ENCODE measurements at places on chromosomes 16 and 17.

DNA sequence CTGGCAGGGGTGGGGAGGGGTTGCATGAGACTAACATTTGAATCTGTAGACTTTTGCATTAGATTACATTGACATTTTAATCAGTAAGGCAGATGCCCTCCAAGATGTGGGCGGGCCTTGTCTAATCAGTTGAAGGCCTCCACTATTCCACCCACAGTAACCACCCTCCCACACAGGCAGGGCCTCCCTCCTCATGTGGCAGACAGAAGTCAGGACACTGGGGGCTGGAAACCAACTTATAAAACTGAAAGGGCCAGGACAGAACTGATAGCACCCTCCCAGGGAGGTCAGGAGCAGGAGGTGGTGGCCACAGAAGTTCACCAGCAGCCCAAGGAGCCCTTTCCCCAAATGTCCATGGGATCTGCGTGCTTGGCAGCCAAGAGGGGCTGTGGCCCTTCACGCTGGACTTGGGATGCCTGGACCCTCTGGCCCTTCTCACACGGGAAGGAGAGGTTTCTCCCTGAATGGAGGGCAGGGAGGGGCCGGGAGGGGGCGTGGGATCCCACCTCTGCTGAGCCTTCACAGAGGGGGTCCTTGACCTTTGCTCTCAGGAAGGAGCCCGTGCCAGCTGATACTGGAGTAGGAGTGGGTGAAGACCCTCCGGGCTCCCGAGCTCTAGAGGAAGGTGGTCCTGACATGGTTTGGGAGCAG lies 4.6 kb downstream of the PYCR1 start:
- peak; percentile 73 for DNase-seq

DNA sequence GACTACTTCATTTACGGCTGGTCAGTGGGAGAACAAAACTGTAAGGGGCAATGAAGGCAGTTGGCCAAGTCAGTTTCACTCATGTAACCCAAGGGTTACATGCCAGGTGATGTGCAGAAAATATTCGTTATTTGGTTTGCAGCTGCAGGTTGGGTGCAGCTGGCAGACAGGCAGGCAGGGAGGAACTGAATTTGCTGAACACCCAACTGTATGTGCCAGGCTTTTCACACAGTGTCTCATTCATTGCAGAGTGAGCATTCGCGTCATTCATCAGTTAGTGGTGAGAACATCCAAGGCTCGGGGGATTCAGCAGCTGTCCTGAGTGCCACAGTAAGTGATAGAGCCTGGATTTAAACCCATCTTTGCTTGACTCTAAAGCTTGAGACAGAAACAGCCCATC lies 59.7 kb downstream of the ABCC6 start:
- no peak for DNase-seq

DNA sequence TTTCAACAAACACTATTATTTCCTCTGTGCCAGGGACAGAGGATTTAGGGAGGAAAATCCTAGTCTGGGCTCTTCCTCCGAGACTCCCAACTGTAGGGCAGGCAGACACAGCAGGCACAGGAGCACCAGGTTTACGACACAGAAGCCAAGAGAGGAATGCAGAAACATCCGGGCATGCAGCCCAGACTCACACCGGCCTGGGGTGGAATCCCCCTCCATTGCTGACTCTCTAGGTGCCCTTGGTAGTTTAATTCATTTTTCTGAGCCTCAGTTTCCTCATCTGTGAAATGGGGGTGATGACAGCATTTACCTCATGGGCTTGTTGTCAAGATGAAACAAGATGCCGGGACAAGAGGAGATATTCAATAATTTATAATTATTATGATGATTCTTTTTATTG lies 14.9 kb downstream of the CA4 start:
- no peak for DNase-seq

- no peak for DNase-seq
These were observed 23.2 kb upstream of the ARHGAP17 start for GRCh38 chr16:25038239-25038954.

DNA sequence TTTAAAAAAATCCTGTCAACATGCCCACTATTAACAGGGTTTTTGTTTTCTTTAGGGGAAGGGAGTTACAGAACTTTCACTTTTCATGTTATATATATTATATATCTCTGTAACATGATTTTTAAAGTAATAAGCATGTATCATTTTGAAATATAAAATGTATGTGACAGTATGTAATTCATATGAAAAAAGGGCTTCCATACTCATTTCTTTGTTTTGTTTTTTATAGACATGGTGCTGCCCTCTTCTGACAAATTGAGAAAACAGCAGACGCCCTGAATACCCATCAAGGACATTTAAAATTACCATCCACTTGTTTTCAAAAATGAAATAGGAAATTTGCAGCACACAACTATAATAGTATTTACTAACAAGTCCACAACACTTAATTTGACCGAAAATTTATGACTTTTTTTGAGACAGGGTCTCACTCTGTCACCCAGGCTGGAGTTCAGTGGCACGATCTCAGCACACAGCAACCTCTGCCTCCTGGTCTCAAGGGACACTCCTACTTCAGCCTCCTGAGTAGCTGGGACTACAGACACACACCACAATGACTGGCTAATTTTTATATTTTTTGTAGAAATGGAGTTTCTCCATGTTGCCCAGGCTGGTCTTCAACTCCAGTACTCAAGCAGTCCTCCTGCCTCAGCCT lies 30.4 kb downstream of the CFDP1 start:
- peak; percentile 68 for DNase-seq

GRCh38 chr17:14201021-14201987 lies 35.4 kb downstream of the CDRT15 start:
- DNase-seq: peak; percentile 74

GRCh38 chr17:34549966-34550365 lies 29.4 kb upstream of the TMEM132E start:
- DNase-seq: no peak

DNA sequence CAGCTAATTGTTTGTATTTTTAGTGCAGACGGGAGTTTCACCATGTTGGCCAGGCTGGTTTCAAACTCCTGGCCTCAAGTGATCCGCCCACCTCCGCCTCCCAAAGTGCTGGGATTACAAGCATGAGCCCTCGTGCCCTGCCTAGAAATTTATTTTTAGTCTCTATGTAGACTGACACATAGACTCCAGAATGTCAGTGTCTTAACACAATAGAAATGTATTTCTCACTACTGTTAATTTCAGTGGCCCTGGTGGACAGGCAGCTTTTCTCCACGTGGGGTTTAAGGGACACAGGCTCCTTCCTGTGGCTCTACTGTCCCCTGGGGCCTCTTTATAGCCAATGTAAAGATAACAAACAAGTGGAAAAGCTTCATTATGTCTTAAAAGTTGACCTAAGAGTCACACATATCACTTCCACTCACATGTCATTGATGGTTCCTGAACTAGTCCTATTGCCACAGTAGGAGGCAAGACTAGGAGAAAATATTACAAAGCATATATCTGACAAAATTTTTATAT lies 43.8 kb downstream of the COPRS start:
- no peak for DNase-seq

GRCh38 chr16:15694499-15694898 lies 44.5 kb downstream of the NDE1 start:
- DNase-seq: no peak

GRCh38 chr17:38893113-38893512 lies 23.3 kb downstream of the LASP1 start:
- no peak for DNase-seq

DNA sequence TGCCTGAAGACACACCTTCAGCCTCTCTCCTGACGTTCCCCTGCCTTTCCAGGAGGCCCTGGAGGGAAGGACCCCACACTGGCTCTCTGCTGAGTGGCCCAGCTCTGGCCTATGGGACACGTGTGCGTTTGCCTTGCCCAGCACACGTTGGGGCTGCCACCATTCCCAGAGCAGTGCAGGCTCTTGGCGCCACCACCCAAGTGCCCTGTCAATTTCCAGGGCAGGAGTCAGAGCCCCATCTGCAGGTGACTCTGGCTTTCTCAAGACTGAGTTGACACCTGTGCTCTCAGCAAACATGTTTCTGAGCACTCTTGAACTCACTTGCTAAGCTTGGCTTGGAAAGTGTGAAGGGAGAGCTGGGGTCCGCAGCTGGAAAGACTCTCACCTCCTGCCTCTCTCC lies 4.7 kb upstream of the IRF8 start:
- DNase-seq: no peak

DNA sequence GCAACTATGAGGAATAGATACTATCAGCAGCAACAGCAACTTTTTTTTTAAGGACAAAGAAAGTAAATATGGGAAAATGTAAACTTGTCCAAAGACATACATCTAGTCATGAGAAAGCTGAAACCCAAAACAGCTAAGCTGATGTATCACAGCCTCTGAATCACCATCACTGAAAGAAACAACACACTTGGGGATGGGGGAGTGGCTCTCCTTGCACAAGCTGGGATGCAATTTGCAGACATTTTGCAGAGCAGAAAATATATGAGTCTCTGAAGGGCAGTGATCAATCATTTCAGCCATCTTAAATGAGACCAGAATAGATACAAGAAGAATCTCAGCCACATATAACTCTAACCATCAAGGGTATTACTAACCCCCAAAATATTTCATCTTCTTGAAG lies 79.1 kb downstream of the GRIN2A start:
- no peak for DNase-seq

GRCh38 chr16:2154533-2155090 lies 970 bp upstream of the TRAF7 start:
- peak; percentile 45 for DNase-seq

- DNase-seq: no peak
These were observed 27.6 kb upstream of the LASP1NB start for GRCh38 chr17:38897671-38898290.

- no peak for DNase-seq
These were observed 34.7 kb upstream of the DNAJA2 start for GRCh38 chr16:47008174-47008573.

DNA sequence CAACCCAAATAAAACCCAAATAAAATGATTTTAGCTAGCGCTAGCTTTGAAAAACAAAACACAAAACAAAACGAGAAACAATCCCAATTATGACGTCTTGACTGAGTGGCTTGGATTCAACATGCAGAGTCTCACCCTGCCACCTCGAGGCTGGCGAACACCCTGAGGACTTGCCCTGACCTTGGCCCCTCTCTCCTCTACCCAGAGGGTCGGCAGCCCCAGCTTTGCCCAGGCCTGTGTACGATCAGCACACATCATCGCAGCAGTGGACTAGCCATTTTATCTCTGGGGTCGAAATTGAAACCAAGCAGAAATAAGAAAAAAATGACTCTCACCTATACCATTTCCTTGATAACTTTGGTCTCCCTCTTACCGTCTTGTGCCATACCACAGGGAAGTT lies 4.9 kb downstream of the JMJD6 start:
- DNase-seq: no peak

GRCh38 chr17:81019563-81020442 lies 15.1 kb upstream of the BAIAP2 start:
- no peak for DNase-seq

GRCh38 chr16:64196444-64196843 lies 925.4 kb downstream of the CDH11 start:
- no peak for DNase-seq

- no peak for DNase-seq
These were observed 144.3 kb upstream of the MYOCD start for GRCh38 chr17:12521416-12521815.

DNA sequence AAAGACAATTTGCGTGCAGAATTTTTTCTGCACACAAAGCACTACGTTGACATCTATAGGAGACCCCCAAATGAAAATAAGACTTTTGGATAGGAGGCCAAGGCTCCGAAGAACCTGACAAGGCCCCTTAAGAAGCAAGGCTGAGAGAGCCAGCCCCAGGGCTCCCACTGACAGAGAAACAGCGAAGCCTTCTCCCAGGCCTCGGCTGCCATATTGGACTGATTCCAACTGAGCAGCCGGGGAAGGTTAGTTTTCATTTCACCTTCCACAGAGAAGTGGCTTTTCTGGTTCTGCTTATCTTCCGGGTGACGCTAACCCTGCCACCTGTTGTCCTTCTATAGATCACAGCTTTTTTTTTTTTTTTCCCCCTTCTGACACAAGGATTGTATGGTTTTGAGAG lies 356.7 kb downstream of the SOX9 start:
- no peak for DNase-seq

- DNase-seq: no peak
These were observed 123.5 kb downstream of the RGS9 start for GRCh38 chr17:65260626-65261025.

DNA sequence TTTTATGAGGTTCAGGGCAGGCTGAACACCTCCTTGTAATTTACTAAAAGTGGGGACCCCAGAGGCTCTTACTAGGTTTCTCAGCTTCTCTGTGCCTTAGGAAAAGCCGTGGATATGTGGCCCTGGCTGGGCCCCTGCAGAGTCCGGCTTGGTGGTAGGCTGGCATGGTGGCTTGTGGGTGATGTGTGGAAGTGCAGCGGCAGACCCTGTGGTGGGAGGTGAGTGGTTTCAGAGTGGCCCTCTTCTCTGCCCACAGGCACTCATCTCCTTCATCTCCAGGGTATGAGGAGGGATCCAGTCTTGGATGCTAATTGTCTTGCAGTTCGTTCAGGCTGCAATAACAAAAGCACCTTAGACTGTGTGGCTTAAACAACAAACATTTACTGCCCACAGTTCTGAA lies 58.9 kb downstream of the ASIC2 start:
- no peak for DNase-seq

DNA sequence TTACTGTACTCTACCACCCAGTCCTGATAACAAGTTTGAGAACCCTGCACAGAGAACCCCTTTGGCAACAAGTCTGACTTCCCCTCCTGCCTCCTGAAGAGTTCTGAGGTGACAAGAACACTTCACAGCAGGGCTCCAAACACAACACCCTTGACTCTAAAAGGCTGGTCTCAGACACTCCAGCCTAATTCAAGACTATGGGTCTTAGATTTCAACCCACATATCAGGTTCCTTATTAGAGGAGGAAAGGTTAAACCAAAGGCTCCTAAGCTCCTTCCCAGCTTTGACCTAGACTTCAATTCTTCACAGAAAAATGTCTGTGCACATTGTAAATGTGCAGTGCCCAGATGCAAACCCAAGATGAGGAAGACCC lies 23.0 kb downstream of the RANBP10 start:
- DNase-seq: no peak

DNA sequence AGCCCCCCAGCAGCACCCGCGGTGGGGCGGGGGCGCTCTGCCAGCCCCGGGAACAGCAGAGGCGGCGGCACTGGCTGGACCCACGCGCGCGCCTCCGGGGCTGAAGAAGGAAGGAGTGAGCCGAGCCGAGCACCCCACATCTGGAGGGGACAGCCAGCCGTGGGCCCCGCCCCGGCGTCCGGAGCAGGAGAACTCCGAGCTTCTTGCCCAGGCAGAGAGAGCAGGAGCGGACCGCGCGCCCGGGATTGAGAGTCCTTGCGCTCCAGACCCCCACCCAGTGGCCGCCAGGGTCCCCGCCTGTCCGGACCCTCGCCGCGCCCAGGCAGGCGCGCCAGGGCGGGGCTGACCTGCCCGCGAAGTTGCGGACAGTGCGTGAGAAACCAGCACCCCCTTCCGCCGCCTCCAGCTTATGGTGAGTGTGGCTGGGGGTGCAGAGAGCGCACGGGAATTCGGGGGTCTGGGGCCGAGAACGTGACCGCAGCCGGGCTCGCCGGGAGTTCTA lies 921.9 kb upstream of the EEF2KMT start:
- no peak for DNase-seq

Measured in hematopoietic multipotent progenitor cell treated with erythropoietin and hydrocortisone succinate and interleukin-3 and kit ligand, for 4 days (in vitro differentiated cells).